ENCODE measurements at places on chromosomes 16 and 17.

- ATAC-seq, result no peak
Measured at GRCh38 chr17:43703630-43704029, 41.9 kb upstream of the MEOX1 start.

- ATAC-seq, result no peak
Measured at GRCh38 chr17:17380145-17380925, 77.2 kb downstream of the NT5M start.

DNA sequence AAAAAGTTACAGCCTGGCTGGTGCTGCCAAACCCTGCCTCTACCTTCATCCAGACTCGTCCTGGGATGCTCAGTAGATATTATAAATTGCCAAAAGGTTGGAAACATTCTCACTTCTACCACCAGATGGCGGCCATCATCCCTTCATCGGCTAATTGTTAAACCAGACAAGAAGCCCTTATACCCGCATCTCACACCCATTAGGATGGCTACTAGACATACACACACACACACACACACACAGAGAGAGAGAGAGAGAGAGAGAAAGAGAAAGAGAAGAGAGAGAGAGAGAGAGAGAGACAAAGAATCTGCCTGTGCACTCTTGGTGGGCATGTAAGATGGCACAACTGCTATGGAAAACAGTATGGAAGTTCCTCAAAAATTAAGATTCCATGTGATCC is 15.0 kb upstream of the SCIMP start:
- ATAC-seq, result peak; percentile 88

DNA sequence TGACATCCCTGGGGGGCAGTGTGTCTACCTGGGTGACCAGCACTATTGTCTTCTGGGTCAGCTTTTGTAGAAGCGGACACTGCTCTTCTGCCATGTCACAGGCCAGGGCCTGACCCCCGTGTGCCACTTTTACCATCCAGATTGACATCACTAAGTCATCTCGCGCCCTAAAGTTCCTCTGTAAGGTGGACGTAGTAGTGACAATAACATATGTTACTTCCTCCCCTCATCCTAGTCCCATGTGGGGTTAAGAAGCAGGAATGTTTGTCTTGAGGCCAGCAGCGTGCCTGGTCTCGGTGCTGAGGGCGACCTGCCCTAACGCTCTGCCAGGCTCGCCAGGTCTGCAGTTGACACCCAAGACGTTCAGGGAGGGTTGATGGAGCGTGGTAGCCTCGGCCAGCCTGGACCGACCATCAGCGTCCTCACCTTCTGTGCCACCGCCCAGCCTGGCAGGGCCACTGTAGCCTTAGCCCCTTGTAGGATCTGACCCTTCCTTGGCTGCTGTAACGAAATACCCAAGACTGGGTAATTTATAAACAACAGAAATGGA is 20.7 kb downstream of the GAA start:
- no peak for ATAC-seq

- ATAC-seq, result no peak
Measured at GRCh38 chr16:15602285-15603044, 40.5 kb downstream of the MARF1 start.

DNA sequence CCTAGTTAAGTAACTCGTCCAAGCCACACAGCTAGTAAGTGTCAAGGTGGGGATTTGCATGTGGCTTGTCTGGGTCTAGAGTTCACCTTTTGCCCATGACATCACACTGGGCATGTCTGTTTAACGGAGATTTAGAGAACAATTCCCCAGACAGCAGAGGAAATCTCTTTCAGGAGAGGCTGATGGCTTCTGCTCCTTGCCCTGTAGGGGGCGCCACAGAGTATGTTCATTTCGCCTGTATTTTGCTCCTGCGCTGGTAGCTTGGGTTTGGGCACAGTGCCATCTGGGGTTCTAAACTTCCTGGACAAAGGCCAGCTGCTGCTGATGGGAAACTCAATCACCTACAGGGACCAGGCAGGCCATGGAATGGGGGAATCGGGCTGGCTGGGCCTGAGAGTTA is 20.4 kb downstream of the OTOA start:
- no peak for ATAC-seq

DNA sequence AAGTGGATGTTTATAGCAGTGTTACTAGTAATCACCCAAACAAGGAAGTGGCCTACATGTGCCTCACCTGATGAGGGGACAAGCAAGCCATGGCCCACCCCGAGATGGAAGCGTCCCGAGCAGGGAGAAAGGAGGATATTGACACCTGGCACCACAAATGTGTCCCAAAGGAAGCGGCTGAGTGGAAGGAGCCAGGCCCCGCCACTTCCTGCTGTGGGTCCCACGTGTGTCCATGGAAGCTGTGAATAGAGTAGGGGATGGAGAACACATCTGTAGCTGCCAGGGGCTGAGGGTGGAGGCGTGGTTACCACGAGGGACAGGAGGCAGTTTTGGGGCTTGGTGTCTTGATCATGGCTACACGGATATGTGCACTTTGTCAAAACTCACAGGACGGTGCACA is 49.2 kb downstream of the KCNJ12 start:
- ATAC-seq, result no peak

- no peak for ATAC-seq
Measured at GRCh38 chr16:66750279-66751052, 943 bp downstream of the DYNC1LI2 start.

DNA sequence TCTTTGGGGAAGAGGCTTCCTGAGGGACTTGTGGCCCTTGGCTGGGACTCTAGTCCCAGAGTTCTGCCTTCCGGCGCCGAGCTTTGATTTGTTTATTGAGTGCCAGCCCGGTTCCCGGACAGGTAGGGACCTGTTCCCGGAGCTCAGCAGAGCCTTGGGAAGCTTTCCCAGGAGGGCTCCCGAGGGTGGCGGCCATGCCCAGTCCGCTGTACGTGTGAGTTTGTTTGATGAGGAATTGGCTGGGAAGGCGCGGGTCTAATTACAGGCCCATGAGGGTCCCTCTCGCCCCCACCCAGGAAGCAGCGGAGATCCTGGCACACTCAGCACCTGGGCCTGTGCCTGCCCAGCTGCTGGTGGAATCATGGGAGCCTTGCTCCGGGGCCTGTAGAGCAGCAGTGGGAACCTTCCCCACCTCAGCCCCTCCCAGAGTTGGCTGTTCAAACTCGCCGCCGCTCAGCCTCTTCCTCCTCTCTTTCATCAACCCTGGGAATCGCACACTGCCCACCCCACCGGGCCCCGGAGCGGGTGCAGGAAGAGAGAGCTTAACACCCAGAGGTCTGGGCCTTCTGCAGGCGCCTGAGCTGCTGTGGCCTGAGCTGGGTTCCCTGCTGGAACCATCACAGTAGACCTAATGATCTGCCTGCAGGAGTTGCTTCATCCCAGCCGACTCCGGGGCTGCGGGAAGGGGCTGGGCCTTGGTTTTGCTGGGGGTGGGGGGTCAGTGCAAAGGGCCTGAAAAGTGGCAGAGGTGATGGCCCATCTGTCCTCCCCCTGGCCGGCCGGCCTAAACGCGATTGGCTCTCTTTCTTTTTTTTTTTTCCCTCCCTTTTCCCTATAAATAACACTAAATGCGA is 313.7 kb downstream of the SEC14L1 start:
- ATAC-seq, result no peak

- peak; percentile 40 for ATAC-seq
Measured at GRCh38 chr16:23874613-23875294, 39.0 kb downstream of the PRKCB start.

- ATAC-seq, result no peak
Measured at GRCh38 chr17:45222014-45222288, 266 bp downstream of the FMNL1 start.

- peak; percentile 29 for ATAC-seq
Measured at GRCh38 chr17:36533935-36534839, 481 bp downstream of the MYO19 start.

DNA sequence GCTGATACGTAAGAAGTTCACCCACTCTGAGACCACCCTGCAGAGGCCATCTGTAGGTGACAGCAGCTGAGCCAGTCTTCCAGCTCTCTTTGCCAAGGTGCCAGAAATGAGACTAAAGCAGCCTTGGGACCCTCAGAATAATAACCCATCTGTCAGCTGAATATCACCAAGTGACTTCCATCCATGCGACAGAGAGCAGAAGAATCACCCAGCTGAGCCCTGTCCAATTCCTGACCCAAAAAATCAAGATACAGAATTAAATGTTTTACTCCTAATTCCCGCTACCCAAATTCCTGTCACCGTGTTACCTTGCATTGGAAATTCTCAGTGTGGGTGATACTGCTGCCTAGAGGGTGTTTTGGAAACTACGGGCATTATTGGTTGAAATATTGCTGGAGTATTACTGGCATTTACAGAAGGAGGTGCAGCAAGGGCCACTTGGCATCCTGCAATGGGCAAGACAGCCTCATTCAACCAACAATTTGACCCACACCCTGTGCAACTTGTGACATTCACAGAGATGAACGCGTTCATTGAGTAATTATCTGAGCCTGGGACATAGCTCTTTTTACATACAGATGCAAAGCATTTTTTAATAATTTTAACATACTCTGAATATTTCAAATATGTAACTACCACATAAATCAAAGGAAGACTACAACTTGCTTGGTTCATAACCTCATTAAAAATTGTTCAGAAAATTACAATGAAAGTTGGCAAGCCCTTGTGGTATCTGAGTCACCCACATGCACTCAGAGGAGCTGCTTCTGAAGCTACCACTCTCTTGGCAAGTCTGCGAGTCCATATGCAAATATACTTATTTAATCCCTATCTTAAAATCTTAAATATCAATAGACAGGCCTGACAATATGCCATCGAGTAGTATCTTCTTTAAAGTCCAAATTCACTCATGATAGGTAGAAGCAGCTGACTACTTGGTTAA is 126.6 kb downstream of the C16orf95 start:
- no peak for ATAC-seq

DNA sequence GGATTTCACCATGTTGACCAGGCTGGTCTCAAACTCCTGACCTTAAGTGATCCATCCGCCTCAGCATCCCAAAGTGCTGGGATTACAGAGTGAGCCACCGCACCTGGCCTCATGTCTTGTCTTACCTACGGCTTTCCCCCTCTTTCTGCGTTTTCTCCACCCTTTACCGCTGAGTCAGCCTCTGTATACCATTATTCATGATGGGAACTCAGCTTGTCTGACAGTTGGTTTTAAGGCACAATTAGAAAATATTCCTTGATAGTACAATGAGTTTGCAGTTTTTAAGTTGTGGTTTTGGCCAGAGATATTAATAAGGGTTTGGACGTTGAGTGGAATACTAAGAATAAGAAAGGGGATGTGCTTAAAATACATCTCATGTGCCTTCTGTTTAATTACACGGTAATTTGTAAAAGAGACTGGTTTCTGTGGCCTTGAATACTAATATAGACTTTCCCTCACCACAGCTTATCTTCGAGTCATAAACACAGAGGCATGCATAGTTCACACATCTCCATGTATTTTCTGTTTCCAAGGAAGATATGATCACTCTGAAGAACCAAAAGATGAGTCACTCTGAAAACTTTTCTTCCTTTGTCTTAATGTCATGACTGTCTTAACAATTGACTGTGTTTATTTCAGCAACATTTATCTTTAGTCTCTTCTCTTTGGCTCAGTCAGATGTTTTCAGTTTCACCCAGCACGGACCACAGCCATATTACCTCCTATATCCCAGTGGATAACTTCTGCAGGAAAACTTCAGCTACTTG is 54.4 kb downstream of the PITPNC1 start:
- peak; percentile 87 for ATAC-seq

GRCh38 chr16:19085679-19086200 is 18.3 kb downstream of the COQ7 start:
- ATAC-seq, result no peak

DNA sequence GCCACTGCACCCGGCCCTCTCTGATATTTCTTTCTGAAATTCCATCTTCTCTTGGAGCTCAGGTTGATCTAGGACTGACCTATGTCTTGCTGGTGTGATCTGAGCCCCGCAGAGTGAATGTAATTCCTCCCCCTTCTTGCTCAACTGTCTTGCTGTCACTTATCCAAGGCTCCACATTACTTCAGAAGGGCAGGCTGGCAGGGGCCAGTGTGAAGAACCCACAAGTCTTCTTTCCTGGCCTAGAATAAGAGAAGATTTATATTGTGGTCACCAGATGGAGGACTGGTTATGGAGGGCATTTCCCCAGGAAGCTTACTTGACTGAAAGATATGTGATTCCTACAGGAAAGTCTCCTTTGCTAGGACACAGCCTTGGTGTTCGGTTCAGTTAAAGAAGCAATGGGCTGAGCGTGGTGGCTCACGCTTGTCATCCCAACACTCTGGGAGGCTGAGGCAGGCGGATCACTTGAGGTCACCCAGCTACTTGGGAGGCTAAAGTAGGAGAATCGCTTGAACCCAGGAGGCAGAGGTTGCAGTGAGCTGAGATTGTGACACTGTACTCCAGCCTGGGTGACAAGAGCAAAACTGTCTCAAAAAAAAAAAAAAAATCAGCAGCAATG is 13.4 kb downstream of the ITGAL start:
- no peak for ATAC-seq

- ATAC-seq, result peak; percentile 86
Measured at GRCh38 chr16:87463722-87464690, 28.8 kb downstream of the ZCCHC14 start.

GRCh38 chr17:50273654-50274040 is 619 bp upstream of the TMEM92 start:
- ATAC-seq, result no peak

DNA sequence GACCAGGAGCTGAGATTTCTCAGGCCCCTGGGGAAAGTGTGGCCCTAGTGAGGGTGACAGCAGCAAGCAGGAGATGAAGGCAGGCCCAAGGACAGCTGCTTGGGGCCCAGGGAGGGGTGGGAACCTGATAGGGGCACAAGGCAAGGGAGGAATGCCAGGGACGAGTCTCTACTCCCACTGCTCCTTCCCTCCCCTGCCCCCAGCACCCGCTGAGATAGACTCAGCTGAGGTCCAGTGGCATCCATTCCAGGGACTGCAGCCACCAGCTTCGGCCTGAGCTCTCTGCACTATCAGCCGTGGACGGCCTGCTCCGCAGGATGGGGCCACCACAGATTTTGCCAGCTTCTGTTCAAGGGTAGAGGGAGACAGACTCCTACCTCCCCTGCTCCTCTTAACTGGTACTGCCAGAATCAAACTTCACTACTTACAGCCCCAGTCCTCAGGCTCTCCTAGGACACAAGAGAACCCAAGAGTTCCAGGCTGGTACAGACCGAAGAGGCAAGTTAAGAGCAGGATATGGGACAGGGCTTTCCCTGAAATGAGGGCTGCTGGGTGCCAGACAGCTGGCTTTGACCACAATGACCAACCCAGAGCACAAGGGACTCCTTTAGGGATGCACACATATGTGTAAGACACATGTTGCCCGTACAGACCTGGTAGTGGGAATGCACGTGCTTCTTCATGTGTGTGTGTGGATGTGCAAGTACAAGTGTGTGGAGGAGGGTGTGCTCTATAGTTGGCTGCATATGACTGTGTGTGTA is 5.5 kb downstream of the CACNB1 start:
- no peak for ATAC-seq

GRCh38 chr17:2362416-2362815 is 25.1 kb downstream of the SGSM2 start:
- no peak for ATAC-seq

GRCh38 chr16:73473713-73474112 is 425.8 kb upstream of the ZFHX3 start:
- ATAC-seq, result no peak

- ATAC-seq, result peak; percentile 70
Measured at GRCh38 chr16:711548-712320, 3.2 kb upstream of the METRN start.

All from activated T-helper 17 cell treated with anti-CD3 and anti-CD28 coated beads, Interleukin-2, amount 50 U/mL, for 72 hours (primary cell).